GM12864 (cell line): ENCODE measurements at places on chromosomes 11 and 22.

DNA sequence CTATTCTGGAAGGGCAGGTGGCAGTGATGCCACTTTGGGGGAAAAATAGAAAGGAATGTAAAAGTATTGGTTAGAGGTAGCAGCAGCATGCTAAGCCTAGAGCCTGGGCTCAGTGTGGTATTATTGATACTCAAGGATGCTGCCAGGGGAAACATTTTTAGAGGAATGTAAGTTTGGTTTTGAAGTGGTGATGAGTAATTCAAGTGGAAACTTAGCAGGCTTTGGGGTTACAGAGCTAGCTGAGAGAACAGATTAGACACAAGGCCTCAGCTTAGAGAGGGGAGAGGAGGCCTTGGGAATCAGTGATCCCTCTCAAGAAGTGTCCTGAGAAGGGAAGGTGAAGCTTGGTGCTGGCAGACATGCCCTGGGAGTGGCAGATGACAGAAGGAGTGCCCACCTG, 32.9 kb upstream of the DDI1 start:
- DNase-seq = no peak

GRCh38 chr11:129917231-129917630, 21.9 kb upstream of the NFRKB start:
- no peak for DNase-seq

GRCh38 chr22:25110596-25110845, 89.1 kb upstream of the CRYBB3 start:
- no peak for DNase-seq

GRCh38 chr11:118917481-118918127, 8.1 kb downstream of the BCL9L start:
- no peak for DNase-seq

DNA sequence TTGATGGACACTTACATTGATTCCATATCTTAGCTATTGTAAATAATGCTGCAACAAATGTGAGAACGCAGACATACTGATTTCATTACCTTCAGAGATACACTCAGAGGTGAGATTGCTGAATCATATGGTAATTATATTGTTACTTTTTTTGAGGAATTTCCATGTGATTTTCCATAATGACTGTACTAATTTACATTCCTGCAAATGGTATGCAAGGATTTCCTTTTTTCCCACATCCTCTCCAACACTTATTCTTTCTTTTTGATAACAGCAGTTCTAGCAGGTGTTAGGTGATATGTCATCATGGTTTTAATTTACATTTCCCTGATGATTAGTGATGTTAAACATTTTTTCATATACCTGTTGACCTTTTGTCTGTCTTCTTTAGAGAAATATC, 207.7 kb downstream of the C11orf87 start:
- no peak for DNase-seq

DNA sequence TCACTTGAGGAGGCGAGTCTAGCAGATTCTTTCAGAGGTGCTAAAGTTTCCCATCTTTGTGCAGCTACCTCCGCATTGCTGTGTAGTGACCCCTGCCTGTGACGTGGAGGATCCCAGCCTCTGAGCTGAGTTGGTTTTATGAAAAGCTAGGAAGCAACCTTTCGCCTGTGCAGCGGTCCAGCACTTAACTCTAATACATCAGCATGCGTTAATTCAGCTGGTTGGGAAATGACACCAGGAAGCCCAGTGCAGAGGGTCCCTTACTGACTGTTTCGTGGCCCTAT, 8.9 kb upstream of the SAMM50 start:
- no peak for DNase-seq

GRCh38 chr11:16979703-16980622, 34.3 kb downstream of the PLEKHA7 start:
- DNase-seq = no peak

GRCh38 chr11:44928816-44929215, 21.9 kb downstream of the TP53I11 start:
- DNase-seq = no peak

GRCh38 chr11:12461516-12461915, 84.1 kb downstream of the PARVA start:
- DNase-seq = no peak

- no peak for DNase-seq
These were observed 42.1 kb upstream of the ISX start for GRCh38 chr22:35023692-35024363.

GRCh38 chr22:22344430-22344829, 99.8 kb downstream of the VPREB1 start:
- no peak for DNase-seq

GRCh38 chr11:13596611-13597326, 71.7 kb upstream of the FAR1 start:
- DNase-seq = no peak

- DNase-seq = no peak
These were observed 125.7 kb downstream of the KCNQ1OT1 start for GRCh38 chr11:2574043-2574552.

DNA sequence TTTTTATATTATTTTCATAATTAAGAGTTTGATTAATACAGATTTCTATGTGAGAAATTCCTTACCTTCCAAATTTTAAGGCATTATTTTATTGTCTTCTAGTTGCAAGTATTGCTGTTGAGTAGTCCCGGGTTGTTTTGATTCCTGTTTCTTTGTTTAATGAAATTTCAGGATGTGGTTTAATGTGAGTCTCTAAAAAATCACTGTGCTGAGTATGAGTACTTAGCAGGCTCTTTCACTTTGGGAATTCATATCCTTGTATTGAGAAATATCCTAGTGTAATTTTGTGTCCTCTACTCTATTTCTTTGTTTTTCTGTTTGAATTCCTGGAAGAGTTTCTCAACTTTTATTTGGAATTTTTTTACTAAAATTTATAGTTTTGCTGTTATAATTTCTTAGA, 113.2 kb downstream of the TMEM135 start:
- DNase-seq = no peak

DNA sequence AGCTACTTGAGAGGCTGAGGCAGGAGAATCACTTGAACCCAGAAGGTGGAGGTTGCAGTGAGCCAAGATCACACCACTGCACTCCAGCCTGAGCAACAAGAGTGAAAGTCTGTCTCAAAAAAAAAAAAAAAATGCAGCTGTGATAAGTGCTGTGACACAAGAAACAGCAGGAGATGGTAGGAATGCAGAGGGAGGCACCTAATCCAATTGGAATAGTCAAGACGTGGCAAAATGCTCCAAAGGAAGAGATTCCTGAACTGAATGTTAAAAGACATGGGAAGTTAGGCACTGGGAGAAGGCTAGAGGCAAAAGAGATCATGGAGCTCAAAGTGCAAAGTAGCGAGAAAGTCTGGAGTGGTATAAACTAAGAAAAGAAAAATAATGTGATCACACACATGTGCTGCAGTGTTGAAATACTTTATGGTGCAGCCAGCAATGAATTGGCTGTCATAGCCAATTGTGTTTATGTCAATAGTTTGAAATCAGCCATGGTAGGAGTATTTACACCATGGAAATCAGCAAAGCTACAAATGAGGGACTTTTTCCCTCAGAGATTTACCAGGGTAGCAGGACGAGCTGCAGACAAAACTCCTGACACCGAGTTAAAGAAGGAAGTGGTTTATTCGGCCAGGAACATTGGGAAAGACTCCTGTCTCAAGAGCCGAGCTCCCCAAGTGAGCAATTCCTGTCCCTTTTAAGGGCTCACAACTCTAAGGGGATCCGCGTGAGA, 40.9 kb upstream of the LIPT2 start:
- DNase-seq = no peak

- DNase-seq = no peak
These were observed 229.1 kb upstream of the C11orf87 start for GRCh38 chr11:109192864-109193263.

GRCh38 chr11:75796091-75796435, 18.9 kb upstream of the UVRAG start:
- no peak for DNase-seq

GRCh38 chr11:76699451-76700091, 29.0 kb upstream of the LRRC32 start:
- no peak for DNase-seq
